ENCODE measurements at places on chromosomes 7 and 10.

DNA sequence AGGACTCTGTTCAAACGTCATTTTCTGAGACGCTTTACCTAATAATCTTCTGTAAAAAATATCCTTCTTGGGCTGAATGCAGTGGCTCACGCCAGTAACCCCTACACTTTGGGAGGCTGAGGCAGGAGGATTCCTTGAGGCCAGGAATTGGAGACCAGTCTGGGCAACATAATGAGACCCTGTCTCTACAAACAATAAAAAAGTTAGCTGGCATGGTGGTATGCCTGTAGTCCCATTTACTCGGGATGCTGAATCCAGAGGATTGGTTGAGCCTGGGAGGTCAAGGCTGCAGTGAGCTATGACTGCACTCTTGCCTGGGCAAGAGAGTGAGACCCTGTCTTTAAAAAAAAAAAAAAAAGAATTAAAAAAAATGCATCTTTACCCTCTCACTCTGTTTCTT lies 5.1 kb downstream of the STAM start:
- no peak for DNase-seq

- DNase-seq, result no peak
These were observed 2.2 kb upstream of the NOM1 start for GRCh38 chr7:156947120-156947843.

GRCh38 chr10:5288359-5288758 lies 76.4 kb upstream of the UCN3 start:
- DNase-seq, result no peak

DNA sequence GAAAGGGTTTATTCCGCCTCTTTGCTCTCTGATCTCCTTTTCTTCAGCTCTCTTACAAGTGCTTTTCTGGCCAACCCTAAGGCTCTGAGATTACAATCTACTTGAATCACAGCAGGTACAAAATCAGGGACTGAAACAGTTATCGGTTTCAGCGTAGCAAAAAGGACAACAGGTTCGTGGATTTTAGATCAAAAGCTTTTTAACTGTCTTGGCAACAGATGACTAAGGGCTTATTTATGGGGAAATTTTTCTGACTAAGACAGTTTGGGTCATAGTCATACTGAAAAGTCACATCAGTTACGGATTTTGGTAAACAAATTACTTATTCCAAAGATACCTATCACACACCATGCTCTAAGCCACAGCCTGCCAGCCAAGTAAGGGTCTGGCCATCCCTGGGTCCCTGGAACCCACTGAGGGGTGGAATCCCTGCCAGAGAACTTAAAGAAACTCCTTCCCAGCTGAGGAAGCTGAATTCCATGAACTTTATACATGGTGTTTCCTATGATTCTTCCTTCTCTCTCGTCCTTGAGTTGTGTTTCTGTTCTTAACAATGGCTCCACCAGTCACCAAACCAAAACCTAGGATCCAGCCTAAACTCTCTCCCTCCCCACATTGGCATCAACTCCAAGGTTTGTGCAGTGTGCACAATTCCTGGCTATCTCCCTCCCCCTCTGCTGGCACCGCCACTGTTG lies 169.3 kb downstream of the FAM107B start:
- peak; percentile 57 for DNase-seq

DNA sequence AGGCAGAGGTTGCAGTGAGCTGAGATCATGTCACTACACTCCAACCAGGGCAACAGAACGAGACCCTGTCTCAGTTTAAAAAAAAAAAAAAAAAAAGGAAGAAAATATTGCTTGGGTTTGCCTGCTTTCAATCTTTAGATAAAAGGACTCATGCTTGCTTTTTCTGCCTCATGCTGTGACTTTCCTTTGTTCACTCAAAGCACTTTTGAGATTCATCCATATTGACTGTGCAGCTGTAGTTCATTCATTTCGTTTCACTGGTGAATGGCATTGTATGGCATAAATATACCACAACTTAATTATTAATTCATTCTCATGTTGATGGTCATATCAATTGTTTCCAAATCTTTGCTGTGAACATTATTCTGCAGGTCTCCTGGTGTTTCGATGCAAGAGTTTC lies 97.6 kb upstream of the NFE2L3 start:
- no peak for DNase-seq

DNA sequence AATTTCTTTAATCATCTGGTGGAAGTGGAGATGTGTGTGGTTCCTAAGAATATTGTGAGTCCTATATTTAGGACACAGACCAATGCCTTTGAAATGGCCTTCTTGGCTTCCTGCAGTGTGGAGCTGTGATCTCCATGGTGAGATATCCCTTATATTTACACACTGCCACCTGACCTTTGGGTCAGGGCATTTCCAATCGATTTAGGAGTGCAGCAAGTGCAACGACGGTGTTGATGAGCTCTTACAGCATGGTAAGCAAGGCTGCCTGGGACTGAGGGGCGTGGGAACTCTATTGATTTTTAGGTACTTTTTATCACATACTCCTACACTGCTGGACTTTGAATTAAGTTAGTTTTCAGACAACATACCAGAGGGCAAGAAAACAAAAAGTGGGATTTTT lies 146.0 kb downstream of the NRG3 start:
- DNase-seq, result no peak
